ENCODE measurements at places on chromosomes 16 and 17.
A peak's percentile ranks its signal among the peaks of the same experiment; 100 is the strongest.

- no peak for DNase-seq
Observed at GRCh38 chr17:13562271-13562800, 39.4 kb downstream of the HS3ST3A1 start.

DNA sequence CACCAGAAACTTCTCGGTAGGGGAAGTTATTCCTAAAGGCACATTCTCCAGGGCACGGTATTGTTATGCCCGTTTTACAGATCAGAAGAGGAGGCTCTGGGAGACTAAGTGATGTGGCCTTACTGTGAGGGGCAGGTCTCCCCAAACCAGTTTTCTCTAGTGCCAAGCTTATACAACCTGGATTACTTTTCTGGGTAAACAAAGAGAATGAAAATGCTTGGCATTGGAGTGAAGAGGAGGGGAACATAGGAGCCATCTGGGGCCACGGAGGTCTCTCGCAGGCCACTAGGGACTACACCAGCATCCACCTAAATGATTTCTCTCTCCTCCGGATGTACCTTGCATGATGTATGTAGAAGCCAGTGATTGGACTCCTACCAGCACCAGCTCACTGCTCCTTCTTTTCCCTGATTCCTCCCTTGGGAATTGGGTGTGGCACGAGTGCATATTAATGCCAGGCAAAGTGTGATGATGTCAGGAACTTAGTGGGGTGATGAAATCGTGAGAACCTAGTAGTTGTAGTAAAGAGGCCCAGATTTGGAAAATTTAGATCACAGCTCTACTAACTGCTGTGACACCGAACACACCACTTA is 674 bp downstream of the TOM1L1 start:
- no peak for DNase-seq

DNA sequence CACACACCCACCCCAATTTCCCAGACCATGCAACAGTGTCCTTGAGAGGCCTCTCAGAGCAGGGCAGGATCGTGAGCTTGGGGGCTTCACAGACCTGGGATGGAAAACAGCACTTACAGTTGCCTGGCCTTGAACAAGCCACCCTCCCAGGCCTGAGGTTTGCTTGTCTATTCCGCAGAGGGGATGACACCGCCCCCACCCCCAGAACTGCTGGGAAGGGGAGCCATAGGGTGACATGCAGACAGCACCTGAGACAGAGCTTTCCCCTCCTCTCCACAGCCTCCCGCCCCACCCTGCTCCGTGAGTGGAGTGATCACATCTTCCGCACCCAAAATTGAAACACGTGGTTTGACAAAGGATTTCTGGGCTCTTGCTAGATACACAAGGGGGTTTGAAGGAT is 131.5 kb upstream of the TNRC6C start:
- no peak for DNase-seq

GRCh38 chr17:16286947-16287562 is 66.2 kb downstream of the CENPV start:
- DNase-seq: peak; percentile 28

All from erythroblast (primary cell).